ENCODE measurements at places on chromosomes 12 and 14.

DNA sequence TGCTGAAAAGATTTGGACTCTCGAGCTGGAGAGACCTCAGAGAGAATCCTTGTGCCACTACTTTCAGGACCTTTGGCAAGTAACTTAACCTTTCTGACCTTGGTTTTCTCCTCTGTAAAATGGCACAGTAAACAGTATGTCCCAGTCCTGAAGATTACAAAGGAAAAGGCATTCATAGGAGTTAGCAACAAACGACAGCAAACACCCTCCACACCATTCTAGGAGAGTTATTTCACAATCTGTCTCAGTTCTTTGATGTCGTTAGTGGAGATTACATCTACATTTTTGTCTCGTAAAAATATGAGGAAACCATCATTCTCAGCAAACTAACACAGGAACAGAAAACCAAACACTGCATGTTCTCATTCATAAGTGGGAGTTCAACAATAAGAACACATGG lies 205.7 kb downstream of the ITPR2 start:
- DNase-seq = no peak

- DNase-seq = no peak
Observed at GRCh38 chr12:66636771-66637170, 42.1 kb downstream of the GRIP1 start.

DNA sequence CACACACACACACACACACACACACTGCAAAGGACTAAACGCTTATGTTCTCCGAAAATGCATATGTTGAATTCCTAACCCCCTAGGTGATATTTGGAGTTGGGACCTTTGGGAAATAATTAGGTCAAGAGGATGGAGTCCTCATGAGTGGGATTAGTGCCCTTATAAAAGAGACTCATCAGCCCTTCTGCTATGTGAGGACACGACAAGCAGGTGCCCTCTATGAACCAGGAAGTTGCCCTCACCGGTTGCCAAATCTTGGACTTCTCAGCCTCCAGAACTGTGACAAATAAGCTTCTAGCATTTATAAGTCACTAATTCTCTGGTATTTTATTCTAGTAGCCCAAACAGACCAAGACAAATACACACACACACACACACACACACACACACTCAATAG lies 20.7 kb upstream of the TCP11L2 start:
- no peak for DNase-seq

DNA sequence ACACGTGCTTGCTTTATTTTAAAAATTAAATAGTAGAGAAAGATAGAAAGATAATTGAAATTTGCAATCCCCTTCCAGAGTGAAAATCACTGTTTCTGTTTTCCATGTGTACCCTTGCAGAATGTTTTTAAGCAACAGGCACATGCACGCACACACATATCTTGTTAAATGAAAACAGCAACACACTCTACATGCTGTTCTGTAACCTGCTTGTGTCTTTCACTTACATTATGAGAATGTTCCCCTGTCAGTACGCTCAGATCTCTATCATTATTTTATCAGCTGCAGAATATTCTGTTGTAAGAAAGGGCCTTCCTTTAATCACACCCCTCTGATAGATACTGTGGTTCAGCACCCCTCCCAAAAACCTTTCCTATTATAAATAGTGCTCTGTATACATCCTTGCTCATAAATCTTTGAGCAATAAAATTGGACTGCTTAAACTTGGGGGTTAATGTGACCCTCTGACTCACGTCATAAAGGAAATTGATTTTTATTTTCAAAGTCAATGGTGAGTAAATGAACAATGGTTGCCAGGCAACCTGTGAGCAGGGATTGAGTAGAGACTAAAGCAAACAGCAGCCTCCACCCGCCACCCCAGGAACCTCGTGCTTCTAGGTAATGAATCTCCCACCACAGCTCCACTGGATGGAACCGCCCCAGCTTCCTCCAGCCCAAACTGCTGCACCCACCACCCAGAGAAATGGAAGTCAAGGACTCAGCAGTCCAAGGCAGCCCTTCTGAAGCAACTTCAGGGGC lies 31.9 kb upstream of the CHGA start:
- DNase-seq = no peak

GRCh38 chr12:98763656-98764055 lies 118.6 kb downstream of the APAF1 start:
- no peak for DNase-seq

Data from iPS-NIHi11 (cell line).